Stimulated activated CD4-positive, alpha-beta T cell treated with anti-CD3 and anti-CD28 coated beads, Interleukin-1b, Interleukin-23, amount 100 ng/mL, for 1 hour (primary cell): ENCODE measurements at places on chromosomes 12 and 14.

DNA sequence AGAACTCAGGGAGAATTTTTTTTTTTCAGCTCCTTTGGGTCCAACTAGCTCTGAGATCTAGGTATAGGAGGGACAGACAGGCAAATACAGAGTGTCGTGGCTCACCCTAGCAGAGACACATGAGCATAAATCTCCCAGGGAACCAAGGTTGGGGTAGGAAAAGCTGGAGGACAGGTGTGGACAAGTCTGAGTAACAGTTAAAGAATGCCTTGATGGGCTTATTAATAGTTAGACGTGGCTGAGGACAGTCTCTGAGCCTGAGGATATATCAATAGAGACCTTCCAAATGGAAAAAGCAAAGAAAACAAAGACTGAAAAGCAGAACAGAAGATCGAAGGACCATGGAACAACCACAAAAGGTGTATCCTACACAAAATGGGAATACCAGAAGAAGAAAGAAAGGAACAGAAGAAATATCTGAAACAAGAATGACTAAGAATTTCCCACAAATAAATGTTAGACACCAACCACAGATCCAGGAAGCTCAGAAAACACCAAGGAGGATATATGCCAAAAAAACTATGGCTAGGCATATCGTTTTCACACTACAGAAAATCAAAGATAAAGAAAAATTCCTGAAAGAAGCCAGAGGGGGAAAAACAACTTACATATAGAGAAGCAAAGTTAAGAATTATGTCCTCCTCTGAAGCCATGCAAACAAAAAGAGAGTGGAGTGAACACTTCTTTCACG is 80.9 kb downstream of the PTPRB start:
- DNase-seq: no peak

DNA sequence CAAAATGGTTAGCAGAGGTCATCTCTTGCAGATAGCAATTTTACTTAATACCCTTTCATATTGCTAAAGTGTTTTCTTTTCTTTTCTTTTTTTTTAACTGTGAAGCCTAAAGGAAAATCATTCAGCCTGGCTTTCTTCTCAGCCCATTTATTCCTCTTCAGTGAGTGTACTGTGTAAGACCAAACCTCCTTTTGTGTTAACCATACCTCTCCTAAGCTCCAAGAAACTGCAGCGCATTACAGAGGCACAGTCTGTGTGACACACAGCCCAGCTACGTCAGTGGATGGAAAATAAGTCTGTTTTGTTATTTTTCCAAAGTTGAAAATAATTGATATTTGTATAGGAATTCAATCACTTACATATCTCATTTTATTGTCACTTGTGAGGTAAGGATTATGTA is 21.7 kb downstream of the DCAF5 start:
- DNase-seq: no peak

DNA sequence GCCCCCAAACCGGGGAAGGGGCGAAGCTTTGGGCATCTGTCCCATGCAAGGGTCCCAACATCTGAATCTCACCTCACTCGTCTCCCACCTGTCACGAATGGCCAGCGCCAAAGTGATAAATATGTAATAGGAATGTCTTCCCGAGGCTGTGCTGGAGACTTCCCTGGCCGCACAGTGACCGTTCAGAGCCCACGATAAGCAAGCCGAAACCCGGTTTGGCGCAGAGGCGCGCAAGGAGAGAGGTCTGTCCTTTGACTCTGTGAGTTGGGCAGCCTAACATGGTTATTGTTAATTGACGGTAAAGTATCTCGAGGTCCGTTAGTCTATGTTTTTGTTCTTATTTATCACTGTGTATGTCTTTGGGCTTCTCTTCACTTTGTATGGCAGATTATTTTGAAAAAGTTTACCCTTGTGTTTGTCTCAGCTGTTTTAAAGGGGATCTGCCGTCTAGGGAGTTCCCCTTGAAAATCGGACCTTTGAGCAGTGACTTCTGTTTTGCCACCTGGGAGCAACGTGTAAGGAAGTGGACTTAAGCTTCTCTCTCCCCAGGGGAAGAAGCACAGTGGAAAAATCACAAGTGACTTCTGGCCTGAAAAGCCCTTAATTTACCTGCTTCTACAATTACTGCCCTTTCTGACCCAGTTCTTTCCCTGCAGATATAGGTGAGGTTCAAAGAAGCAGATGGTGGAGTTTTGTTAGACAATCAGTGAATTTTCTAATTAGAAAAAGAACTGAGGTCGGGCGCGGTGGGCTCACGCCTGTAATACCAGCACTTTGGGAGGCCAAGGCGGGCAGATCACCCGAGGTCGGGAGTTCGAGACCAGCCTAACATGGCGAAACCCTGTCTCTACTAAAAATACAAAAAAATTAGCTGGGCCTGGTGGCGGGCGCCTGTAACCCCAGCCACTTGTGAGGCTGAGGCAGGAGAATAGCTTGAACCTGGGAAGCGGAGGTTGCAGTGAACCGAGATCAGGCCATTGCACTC is 1.1 kb upstream of the TM9SF1 start:
- no peak for DNase-seq

DNA sequence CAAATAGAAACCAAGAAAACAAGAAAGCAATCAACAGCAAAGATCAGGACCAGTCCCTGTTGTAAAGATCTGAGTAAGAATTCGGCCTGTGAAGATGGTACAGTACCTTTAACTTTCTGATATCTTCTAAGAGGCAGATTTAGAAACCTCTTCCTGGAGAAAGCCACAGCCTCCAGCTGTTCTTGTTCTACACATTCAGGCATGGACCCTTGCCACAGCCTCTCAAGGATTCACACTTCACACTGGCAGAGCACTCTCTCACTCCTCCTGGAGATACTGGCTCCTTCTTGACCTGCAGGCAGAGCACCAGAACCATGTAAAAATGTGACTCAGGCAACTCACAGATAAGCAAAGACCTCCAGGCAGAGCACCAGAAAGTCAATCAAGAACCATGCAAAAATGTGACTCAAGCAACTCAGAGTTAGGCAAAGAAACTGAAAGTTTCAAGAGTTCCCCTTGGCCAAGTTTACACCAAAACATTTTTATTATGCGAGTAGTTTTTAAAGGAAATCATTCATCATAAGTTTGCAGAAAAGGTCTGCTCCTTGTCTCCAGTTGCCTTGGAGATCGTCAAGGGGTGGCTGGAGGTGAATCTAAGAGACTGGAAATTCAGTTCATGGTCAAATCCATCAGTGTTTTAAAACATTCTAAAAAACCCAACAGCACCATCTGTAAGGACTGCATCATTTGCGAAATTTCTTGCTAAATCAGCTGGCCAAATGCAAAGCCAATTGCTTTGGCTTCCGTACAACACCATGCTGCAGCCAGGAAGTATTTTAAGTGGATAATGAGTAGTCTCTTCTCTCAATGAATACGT is 119.3 kb upstream of the MDM1 start:
- DNase-seq: peak; percentile 2

GRCh38 chr12:107622001-107622400 is 63.6 kb upstream of the PWP1 start:
- no peak for DNase-seq

DNA sequence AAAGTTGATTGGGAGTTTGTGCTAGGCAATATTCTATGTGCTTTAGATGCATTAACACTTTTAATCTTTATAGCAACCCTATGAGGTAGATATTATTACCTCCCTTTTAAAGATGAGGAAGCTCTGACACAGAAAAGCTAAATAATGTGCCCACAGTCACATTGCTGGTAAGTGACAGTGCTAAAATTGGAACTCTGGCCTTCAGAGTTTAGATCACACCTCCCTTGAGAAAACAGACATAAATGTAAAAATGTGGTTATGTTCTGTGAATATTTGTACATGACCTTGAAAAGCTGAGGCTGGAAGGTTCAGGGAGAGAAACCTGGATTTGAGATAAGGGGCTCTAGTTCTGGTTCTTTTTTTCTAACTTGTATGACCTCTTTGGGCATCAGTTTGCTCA is 1.9 kb downstream of the ABHD4 start:
- no peak for DNase-seq

DNA sequence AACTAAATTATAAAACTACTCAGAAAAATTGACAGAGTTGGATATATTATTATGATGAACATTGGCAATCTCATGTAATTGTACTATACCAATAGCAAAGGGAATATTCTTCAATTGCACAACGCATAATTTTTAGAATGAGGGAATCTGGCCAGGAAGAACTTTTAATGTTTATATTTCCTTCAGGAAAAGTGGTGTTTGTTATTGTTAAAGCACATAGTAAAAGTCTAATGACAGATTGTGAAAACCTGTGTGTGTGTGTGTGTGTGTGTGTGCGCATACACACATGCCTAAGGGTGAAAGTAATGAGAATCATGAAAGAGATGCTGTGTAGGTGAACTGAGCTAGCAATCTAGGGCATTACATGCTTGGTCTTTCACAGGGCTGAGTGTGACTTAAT is 877.7 kb downstream of the SLC6A15 start:
- no peak for DNase-seq

DNA sequence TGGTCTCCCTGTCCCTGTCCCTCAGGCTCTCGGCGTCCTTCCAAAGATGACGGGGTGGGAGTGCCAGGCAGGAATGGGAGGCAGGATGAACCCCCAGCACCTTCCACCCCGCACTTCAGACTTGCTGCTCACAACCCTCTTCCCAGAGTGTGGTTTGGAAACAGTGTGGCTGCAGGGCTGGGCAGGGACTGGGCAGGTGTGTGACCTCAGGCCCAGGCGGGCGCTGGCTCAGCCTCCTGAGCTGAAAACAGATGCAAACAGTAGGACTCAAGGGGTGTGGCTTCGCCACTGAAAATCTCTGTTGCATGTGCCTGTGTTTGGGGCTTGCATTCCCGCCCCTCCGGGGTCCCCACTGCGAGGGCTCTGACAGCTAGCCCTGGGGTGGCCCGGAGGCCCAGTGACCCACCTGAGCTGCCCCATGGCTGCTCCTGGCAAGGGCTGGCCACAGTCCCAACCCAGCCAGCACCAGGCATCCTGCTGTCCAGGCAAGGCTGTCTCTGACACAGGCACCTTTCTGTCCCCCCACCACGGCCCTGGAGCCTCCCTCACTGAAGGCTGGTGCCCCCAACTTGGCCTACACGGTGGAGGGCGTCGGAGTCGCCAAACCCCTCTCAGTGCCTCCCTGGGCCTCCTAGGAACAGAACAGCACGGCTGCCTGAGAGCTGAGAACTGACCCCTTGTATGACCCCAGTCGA is 46.1 kb downstream of the BEGAIN start:
- DNase-seq: no peak

DNA sequence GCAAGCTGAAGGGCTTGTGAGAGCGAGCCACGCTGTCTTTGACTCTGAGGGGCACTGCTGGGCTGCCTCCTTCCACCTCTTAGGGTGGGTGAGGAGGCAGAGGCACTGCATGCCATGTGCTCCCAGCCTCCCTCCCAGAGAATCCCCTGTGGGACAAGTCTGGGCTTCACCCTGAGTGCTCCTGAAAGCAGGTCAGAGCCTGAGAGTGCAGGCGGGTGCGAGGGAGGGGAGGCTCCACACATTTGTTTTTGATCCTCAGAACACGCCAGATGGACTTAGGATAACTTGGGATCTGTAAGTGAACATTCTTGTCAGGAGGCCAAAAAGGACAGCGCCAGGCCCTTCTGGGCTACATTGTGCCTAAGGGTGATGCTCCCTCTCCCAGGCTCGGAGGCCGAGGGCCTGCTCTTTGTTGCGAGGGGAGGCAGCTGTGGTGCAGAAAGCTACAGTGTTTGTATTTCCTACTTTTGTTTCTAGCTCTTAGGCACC is 155.4 kb downstream of the TMX1 start:
- no peak for DNase-seq

DNA sequence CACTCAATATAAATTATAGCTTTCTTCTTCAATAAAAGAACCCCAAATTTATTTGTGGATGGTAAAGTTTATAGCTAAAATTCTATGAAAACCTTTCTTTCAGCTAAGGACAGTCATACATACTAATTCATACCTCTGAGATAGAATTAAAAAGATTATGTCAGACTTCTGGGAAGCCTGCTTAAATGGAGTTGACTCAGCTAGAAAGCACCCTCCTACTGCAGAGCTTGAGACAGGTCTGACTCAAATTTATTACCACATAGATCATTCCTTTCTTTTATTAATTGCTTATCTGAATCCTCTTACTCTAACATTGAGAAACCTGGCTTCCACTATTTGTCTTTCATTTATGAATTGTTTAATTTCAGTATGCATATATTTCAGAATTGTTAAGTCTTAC is 1007.0 kb upstream of the LRFN5 start:
- DNase-seq: no peak

DNA sequence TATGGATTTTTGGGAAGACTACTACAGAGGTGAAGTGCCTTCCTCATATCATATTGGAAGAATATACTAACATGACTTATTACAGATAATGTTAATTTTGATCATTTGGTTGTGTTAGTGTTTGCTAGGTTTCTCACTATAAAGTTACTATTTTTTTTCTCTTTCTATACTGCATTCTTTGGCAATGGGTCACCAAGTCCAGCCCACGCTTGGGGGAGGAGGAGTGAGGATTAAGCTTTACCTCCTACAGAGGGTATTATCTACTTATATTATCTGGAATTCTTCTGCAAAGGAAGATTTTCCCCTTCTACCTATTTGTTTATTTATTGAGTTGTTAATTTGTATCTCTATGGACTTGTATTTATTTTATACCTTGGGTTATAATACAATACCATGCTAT is 31.5 kb downstream of the SCN8A start:
- no peak for DNase-seq

GRCh38 chr12:102690253-102690652 is 209.9 kb upstream of the IGF1 start:
- no peak for DNase-seq

DNA sequence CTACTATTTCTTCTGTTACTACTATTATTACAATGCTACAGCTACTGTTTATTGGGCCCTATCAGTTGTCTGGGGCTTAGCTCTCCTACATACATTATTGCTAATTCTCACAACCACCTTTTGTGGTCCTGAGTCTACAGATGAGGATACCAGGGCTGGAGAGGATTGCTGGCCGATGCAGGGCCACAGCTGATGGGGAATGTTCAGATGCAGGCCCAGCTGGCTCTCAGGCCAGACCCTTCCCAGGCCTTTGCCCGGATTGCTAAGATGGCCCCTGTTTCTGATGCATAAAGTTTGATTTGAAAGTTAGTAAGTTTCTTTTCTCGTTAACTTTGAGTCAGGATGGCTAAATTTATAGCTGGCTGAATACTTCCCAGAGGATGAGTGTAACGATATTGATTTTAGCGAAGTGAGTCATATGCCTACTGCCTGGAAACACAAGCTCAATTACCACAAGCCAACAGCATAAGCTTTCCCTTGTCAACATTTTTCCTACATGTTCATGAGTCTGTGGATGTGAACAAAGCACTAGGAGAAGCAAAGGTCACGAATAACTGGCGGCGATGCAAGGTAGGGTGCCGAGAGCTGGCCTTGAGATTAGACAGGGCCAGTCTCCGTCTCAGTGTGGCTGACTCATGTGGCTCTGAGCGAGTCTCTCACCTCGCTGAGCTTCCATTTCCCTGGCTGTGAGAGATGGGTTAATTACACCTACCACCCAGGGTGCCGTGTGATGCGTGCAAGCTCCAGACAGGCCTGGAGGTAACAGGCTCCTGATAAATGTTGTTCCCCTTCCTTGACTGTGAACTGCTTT is 111.0 kb downstream of the BEGAIN start:
- DNase-seq: no peak

- DNase-seq: no peak
Measured at GRCh38 chr14:93201155-93201704, 5.6 kb downstream of the GON7 start.

- no peak for DNase-seq
Measured at GRCh38 chr12:113022563-113023297, 33.8 kb upstream of the DTX1 start.
